Stimulated activated CD8-positive, alpha-beta memory T cell treated with anti-CD3 and anti-CD28 coated beads, Interleukin-2, amount 100 ng/mL, for 1 hour (primary cell): ENCODE measurements at places on chromosomes 3 and 15.

- no peak for DNase-seq
These were observed 36.6 kb upstream of the ZPLD1 start for GRCh38 chr3:102398176-102398575.

DNA sequence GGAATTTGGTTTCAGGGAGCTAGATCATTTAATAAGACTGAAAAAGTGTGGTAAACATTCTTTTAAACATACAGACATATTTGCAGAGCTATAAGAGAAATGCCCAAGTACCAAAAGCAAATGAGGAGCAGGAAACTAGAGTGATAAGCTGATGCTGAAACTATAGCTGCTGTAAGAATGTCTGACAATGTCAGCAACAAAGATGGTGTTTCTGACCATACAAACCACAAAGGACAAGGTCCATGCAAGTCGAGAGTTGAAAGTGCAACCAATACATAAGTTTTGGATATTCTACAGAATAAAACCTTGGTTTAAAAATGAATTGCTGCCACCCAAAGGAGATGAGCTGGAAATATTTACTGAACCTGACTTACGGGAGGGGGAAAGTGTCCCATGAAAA is 610.2 kb downstream of the TBL1XR1 start:
- no peak for DNase-seq

- no peak for DNase-seq
These were observed 13.8 kb downstream of the DCBLD2 start for GRCh38 chr3:98887684-98888083.

DNA sequence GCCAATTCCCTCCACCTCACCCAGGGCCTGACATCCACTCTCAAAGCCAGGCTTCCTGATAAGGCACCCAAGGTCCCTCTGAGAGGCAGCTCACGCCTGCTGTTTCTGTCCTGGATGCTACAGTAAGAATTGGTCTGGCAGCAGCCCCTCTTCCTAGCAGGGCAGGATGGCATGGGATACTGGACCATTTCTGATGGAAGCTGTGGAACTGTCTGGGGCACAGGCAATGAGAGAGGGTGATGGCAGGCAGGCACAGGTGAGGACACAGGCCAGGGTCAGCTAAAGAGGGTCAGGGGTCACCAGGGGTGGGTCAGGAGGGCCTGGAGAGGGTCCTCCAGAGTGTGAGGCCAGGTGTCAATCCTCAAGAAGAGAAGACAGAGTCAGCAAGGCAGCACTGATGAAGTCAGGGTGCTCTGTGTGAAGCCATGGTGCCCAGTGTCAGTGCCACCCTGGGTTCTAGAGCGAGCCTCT is 41.9 kb upstream of the SLC41A3 start:
- no peak for DNase-seq

- no peak for DNase-seq
These were observed 78.1 kb upstream of the EOMES start for GRCh38 chr3:27800261-27800660.
